ENCODE measurements at places on chromosomes 12 and 14. TPM values are rescaled to one million over a fixed set of nuclear protein-coding genes. Genes with fewer than 3 reads are reported as not detected.

The IPO4 gene
- total RNA-seq: 82.5 TPM

The GSG1 gene
- not detected for total RNA-seq

The CLEC4D gene
- total RNA-seq: not detected

The NXPH4 gene
- total RNA-seq: 24.9 TPM

The DEGS2 gene
- total RNA-seq: not detected

The CCDC38 gene
- not detected for total RNA-seq

The MLEC gene
- total RNA-seq: 66.6 TPM

The KRT85 gene
- total RNA-seq: not detected
